ENCODE measurements at places on chromosomes 2 and 18.

- DNase-seq = no peak
Measured at GRCh38 chr2:100274076-100274475, 48.2 kb downstream of the LONRF2 start.

- DNase-seq = no peak
Measured at GRCh38 chr18:45719106-45719505, 4.9 kb upstream of the SLC14A1 start.

DNA sequence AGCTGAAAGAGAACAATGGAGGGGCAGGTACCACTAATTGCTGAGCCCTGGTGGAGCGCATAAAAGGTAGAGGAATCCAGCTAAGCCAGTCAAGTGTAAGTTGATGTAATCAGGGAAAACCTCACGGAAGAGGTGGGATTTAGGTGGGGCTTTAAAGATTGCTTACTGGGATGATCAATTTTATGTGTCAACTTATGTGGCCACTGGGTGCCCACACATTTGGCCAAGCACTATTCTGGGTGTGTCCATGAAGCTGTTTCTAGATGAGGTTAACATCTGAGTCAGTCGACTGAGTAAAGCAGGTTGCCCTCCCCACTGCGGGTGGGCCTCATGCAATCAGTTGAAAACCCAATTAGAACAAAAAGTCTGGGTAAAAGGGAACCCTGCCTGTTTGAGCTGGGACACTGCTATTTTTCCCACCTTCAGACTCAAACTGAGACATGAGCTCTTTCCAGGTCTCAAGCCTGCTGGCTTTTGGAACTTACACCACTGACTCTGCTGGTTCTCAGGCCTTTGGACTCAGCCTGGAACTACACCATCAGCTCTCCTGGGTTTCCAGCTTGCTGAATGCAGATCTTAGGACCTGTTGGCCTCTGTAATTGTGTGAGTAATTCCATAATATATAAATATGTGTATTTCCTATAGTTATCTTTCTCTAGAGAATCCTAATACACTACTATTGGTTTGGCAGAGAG lies 67.3 kb downstream of the MYO5B start:
- DNase-seq = no peak

- DNase-seq = no peak
Measured at GRCh38 chr2:178819992-178820391, 12.8 kb upstream of the TTN start.

GRCh38 chr2:38438883-38439612 lies 62.0 kb upstream of the ATL2 start:
- no peak for DNase-seq

GRCh38 chr2:17765398-17765797 lies 11.5 kb downstream of the GEN1 start:
- DNase-seq = no peak

DNA sequence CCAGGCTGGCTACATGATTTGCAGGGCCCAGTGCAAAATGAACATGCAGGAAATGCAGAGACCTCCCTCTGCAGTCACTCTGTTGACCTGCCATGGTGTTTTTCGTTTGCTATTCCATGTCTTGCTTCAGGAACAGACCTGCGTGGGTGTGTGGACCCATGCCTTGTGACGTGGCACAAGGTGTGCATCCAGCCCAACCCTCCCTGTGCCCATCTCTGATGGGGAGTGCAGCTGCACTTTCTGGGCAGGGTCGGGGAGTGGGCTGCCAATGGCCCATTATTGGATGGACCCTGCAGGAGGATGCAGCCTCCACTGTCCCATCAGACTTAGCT lies 33.1 kb downstream of the NAPG start:
- no peak for DNase-seq

DNA sequence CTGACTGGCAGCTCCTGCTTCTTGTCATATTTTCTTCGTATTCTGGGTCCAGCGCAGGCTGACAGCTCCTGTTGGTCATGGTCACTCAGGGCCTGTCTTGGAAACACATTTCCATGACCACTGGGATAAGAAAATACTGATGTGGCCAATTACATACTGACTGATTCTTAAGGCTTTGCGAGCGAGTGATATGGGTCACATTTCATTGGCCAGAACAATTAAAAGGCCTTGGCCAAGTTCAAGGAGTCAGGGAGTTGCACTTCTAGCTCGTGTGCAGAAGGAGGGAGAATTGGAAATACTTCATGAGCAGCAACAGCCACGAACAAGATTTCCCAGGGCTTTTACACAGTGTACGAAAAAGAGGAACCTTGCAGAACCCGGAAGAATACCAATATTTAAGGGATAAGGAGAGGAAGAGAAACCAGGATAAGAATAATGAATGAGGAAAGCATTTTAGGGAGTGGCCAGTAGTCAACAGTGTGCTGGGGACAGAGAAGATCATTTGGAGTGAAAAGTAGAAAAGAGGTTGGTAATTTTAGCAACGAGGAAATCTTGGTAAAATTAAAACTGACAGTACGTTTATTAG lies 149.5 kb downstream of the ATP9B start:
- DNase-seq = no peak

- DNase-seq = no peak
Measured at GRCh38 chr2:234366891-234367290, 130.0 kb downstream of the ARL4C start.

GRCh38 chr2:167783261-167784083 lies 463.9 kb downstream of the STK39 start:
- no peak for DNase-seq

DNA sequence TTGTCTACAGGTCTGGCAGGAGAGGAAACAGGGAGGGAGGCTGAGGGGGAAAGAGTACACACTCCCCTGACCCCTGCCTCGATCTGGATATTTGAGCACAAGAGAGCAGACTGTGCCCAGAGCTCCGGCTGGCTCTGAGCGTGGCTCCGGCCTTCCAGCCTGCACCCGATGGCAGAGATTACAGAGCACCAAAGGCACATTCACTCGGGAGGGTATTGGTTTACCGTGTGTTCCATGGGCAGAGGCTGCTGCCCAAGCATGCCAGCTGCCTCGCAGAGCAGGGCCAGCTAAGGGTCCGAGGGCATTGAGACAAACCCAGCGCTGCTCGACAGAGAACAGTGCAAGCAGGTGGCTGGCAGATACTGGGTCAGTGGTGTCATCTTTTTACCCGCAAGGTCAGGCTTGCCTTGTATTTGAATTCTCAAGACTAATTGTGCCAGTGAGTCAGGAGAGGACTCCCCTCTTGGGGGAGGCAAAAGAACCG lies 132.2 kb downstream of the TNS1 start:
- DNase-seq = no peak

GRCh38 chr18:8428951-8429350 lies 180.3 kb upstream of the RAB12 start:
- DNase-seq = no peak

DNA sequence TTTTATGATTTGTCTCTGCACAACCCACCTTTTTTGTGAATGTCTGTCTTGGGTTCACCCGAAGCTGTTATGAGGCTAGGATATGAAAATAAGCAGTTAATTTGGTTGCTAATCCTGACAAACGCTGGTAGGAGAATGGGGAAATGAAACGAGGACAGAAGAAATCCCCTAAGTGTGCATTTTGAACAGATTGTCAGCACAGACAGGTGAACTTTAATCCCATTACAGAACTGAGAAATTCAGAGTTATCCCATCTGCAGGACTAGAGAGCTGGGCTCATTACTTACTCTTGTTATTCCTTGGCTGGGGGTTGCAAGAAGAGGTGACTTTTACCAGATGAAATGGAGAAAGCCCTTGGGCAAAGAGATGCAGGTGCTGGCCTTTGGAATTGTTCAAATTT lies 123.3 kb upstream of the NYAP2 start:
- no peak for DNase-seq

GRCh38 chr2:181680055-181680936 lies at the start of gene NEUROD1:
NEUROD1 (minus strand) TSS chr2:181680517; CDS start chr2:181678860, 1,657 bp downstream.
- peak; percentile 70 for DNase-seq

DNA sequence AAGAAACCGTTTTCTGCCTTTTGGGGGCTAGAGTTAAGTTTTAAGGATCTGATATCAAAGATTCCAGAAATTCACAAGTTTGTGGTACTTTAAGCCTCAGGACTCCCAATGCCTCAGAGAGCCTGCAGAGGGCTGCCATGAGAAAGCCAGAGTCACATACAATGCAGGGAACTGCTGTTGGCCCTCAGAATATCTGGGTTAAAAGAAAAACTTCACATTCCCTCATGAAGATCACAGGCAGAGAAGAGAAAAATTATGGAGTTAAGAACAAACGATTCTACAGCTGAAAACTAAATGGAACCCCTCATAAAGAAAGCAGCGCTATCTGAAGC lies 39.5 kb downstream of the HDAC4 start:
- DNase-seq = no peak

- no peak for DNase-seq
Measured at GRCh38 chr2:218680061-218680460, 8.2 kb downstream of the STK36 start.

- no peak for DNase-seq
Measured at GRCh38 chr18:9960258-9960904, 46.6 kb downstream of the VAPA start.

DNA sequence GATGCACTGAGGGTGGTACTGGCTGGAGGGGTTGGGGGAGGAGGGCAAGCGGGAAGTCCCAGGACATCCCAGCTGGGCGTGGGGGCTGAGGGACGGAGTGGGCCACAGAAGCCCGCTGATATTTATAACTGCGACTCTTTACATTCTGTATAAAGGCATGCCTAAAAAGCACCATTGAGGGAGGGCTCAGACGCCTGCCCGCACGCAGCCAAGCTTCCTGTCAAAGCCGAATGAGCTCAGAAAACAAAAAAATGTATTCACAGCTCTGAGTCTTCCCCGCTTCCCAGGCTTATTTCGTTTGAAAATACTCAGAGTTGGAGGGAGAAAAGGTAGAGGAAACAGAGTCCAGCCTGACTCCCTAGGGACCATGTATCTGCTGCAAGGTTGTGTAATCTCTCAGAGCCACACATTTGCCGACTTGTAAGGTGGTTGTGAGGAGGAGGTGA lies 170.1 kb upstream of the HAAO start:
- no peak for DNase-seq

GRCh38 chr2:69065735-69066336 lies 52.9 kb downstream of the ANTXR1 start:
- DNase-seq = peak; percentile 45

DNA sequence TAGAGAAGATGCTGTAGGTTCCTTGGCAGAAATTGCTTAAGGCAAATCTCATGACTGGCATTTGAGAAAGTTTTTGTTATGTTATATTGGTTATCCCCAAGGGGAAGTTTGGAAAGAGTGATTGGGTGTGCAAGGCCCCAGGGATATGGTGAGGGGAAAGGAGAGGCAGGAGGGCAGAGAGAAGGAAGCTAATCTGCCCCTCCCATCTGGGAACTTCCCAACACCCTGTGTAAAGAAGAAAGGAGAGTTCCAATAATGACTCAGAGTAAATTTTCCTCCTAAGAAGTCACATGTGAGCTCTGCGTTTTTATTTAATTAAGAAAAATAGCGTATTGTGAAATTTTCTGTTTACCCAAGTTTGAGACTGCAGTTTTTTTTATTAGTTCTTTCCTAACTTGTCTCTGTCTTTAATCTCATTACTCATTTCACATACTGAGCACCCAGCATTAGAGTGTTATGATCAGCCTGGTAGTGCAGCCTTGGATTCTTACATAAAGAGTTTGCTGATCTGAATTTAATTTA lies 3.1 kb upstream of the KYNU start:
- DNase-seq = no peak

- no peak for DNase-seq
Measured at GRCh38 chr18:67840379-67840778, 323.9 kb upstream of the DSEL start.

DNA sequence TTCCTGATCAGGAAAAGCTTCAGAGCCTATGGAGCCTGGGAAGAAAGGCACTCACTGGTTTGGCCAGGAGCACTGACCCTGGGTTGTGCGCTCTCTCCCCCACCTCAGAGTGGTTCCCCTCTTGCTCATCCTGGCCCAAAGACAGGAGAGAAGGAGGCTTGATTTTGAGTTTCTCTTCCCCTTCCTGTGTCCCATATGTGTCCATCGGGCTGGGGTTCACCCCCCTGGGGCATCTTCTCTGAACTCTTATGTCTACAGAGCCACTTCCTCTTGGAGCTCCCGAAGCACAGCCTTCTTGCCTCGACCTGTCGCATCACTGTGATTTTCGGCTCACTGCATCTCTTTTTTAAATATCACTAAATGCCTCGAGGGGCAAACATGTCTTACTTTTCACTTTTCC lies 692.3 kb downstream of the RNF144A start:
- no peak for DNase-seq

GRCh38 chr18:47883771-47884413 lies 46.6 kb downstream of the SMAD2 start:
- DNase-seq = peak; percentile 34

- DNase-seq = no peak
Measured at GRCh38 chr18:66874812-66875474, 271.1 kb upstream of the CDH19 start.

DNA sequence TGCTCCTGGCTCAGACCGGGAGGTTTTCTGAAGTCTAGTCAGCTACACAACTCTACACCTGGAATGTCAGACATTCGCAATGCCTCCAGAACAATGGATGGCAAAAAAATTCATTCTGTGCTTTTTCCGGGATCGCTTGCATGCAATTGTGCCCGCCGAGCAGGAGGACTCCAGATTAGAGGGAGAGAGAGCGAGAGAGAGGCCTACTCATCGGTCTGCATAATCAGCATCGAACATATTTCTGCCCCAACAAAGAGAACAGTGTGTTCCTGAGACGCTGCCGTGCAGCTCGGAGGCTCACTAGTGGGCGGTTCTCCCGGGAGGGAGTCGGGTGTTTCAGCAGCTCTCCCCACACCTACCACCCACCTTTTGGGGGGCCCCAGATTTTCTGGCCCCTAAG lies 117.1 kb downstream of the KLHL29 start:
- DNase-seq = no peak

DNA sequence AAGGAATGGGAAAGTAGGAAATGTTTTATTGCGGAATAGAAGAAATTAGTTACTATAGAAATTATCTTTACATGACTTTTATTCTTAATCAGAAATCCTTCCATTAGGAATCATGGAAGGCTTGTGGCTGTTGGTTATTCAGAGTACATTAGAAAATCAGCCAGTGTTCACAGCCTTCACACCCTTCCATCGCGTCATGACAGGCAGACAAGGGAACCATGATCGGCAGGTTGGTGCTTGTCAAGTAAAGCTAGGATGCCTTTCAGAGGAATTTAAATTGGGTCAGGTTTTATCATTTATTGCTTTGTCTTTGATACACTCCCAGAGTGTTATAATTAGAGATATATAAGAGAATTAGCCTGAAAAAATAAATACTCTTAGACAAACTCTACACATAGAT lies 400.6 kb downstream of the THSD7B start:
- no peak for DNase-seq

DNA sequence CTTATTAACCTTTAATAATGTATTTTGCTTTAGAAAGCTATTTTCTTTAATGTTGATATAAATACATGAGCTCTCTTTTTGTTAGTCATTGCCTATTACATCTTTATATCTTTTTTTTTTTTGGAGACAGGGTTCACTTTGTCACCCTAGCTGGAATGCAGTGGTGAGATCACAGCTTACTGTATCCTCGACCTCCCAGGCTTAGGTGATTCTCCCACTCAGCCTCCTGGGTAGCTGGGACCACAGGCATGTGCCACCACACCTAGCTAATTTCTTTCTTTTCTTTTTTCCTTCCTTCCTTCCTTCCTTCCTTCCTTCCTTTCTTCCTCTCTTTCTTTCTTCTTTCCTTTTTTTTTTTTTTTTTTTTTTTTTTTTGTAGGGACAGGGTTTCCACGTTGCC lies 15.4 kb downstream of the NAB1 start:
- no peak for DNase-seq

- DNase-seq = no peak
Measured at GRCh38 chr2:241996100-241996499, 126.6 kb downstream of the RTP5 start.

GRCh38 chr18:2540575-2540974 lies 30.7 kb downstream of the METTL4 start:
- no peak for DNase-seq

Data from NCI-H1092 treated with DMSO at 0.1 percent for 48 hours (cell line).